ENCODE measurements at places on chromosomes 7 and 10. TPM values are rescaled to one million over a fixed set of nuclear protein-coding genes. Genes with fewer than 3 reads are reported as not detected.

DNA sequence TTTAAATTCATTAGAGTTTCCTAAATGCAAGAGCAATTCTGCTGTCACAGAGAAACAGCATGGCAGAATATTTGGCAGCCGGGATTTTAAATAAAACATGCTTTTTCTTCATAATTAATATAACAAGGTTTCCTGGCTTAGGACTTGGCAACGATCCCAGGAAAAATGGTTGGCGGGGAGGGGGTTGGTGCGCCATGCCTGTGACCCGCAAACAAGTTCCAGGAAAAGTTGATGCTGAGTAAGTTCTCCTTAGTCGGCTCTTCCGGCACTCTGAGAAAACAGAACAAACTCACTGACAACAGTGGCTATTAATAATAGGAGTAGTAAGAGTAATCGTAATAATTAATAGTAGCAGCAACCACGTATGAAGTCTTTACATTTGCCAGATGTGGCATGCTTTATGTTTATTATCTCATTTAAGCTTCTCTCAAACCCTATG is 4.6 kb downstream of the HABP2 start:
- no peak for DNase-seq

- no peak for DNase-seq
These were observed 39.9 kb upstream of the TMEM229A start for GRCh38 chr7:124072603-124073309.

DNA sequence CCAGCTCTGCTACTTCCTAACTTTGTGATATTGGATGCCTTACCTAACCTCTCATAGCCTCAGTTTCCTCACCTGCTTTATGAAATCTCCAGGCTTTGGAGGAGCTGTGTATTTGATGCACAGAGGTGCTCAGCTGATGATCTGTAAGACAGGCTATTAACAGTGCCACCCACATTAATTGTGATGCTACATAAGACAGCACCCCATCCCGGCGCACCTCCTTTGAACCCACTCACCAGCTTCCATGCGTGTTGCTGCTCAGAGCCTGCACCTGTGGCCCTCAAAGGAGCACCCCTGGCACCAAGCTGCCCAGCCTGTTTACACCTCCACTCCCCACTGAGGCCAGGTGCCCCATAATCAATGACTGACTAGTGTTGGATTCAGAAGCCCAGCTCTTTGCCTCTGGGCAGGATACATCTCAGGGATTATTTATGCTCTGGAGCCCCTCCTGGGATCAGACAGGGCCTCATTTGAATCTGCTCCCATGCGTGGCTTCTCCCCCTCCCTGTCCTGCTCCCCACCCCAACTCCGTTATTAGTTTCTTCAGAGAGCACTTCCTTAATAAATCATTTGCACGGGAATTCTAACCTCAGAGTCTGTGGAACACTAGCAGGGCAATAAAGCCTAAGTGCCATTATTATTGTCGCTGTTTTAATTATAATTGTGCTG is 87.7 kb downstream of the GFRA1 start:
- DNase-seq = no peak

GRCh38 chr10:97771055-97771891 is 526 bp downstream of the SFRP5 start:
- DNase-seq = no peak

DNA sequence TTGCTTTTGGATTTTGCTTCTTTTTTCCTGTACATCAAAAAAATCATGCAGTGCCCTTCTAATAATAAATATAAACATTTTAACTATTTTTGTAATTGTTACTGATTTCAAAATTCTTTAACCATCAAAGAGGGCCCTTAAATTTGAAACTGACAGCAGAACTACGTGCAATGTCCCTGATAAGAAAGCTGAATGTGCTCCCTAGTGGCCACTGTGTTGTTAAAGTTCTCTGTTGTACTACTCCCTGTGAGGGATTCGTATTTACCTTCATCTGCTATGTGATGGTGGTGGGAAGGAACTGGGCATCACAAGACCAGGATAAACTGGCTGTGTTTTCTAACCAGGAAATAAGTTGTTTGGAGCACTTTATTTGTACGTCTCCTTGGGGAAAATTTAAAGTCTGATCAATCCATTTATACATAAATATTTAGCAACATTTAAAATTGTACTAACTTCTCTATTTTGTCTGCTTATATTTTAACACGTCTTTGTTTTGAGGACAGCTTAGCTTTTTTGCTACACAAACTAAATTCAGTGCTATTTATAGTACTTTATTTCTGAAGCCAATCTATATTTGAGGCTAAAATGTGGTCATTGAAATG is 322.4 kb downstream of the HGF start:
- DNase-seq = no peak

ZPBP gene
- total RNA-seq = not detected

IDI2 gene
- total RNA-seq = not detected

IFIT1B gene
- total RNA-seq = not detected

PSD gene
- total RNA-seq = not detected
